Effector memory CD4-positive, alpha-beta T cell (primary cell): ENCODE measurements at places on chromosomes 1 and 21.

DNA sequence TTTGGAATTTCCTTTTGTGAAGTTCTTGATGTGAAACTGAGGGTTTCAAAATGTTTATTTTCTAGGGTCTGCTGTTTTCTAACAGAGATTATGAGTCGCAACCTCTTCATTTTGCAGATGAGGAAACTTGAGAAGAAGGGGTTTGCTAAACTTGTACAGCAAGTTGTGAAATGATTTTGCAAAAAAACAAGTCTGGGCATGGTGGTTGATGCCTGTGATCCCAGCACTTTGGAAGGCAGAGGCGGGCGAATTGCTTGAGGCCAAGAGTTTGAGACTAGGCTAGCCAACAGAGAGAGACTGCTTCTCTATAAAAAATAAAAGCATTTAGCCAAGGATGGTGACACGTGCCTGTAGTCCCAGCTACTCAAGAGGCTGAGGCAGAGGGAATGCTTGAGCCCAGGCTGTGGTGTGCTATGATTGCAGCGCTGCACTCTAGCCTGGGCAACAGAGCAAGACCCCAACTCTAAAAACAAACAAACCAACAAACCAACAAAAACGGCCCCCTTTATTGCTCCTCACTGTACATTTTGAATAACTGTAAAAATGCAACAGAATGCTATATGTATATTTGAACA is 9.9 kb downstream of the TRIM67 start:
- DNase-seq, result no peak
- H3K27me3 ChIP-seq, result peaks cover 3% of the 10 kb centered on the region
- H3K36me3 ChIP-seq, result no peaks in the 10 kb centered on the region
- no peak overlapping the region for H3K27ac ChIP-seq
- H3K4me1 ChIP-seq, result no peaks in the 10 kb centered on the region

DNA sequence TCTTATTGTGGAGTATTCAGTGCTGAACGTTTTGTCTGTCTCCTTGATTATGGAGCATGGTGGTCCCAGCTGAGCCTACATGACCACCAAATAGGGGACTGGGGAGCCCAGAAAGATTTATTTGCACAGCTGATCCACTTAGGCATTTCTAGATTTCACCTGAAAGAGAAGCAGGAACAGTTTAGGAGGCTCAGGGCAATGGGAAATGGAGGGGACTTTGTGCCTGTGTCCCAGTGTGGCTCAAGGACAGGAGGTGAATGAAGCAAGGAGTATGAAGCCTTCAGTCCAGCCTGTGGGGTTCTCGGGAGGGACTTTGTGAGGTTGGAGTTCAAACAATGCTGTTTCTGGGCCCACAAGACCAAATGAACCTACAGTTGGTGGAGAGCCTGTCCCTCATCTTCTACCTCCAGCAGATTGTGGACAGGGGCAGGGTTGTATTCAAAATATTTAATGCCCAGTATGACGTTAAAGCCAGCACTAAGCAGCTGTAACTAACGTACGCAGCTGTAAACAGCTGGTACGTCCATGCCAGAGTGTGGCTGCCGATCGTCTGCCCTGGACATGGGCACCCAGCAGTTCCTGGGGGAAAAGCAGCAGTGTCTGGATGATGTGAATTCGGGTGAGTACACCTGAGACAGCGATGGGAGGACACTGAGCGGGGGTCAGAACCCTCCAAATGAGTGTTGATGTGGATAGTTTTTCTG is 164.9 kb upstream of the RAB4A start:
- no peaks in the 10 kb centered on the region for H3K27me3 ChIP-seq
- no peak overlapping the region for H3K4me3 ChIP-seq
- H3K27ac ChIP-seq, result no peak overlapping the region
- no peaks in the 10 kb centered on the region for H3K4me1 ChIP-seq
- H3K36me3 ChIP-seq, result no peaks in the 10 kb centered on the region

DNA sequence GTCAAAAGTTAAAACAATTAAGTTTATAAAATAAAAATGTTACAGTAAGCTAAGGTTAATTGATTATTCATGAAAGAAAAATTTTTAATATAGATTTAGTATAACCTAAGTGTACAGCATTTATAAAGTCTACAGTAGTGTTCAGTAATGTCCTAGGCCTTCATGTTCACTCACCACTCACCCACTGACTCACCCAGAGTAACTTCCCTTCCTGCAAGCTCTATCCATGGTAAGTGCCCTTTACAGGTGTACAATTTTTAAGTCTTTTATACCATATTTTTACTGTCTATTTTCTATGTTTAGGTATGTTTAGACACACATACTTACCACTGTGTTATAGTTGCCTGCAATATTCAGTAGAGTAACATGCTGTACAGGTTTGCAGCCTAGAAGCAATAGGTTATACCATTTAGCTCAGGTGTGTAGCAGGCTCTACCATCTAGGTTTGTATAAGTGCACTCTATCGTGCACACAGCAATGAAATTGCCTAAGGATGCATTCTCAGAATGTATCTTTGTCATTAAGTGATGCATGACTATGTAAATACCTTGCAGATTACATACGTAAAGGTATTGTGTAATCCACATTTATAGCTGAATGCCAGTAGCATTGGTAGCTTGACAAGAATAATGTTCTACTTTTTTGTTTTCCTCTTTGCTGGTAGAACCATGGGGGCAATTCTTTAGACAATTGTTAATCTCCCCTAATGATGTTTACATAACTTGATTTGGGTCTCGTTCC is 35.7 kb upstream of the GPR88 start:
- H3K27ac ChIP-seq, result no peak overlapping the region
- no peak for DNase-seq
- H3K4me1 ChIP-seq, result no peaks in the 10 kb centered on the region
- no peak overlapping the region for H3K4me3 ChIP-seq
- peaks cover 92% of the 10 kb centered on the region for H3K36me3 ChIP-seq

DNA sequence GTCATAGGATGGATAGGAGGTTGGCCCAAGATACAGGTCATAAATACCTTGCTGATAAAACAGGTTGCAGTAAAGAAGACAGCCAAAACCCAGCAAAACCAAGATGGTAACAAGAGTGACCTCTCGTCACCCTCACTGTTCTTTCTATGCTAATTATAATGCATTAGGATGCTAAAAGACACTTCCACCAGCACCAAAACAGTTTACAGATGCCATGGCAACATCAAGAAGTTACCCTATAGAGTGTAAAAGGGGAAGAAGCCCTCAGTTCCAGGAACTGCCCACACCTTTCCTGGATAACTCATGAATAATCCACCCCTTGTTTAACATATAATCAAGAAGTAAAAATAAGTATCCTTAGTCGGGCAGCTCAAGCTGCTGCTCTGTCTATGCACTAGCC is 671.9 kb downstream of the PTPRC start:
- no peaks in the 10 kb centered on the region for H3K27me3 ChIP-seq
- H3K4me1 ChIP-seq, result no peaks in the 10 kb centered on the region
- no peaks in the 10 kb centered on the region for H3K36me3 ChIP-seq

DNA sequence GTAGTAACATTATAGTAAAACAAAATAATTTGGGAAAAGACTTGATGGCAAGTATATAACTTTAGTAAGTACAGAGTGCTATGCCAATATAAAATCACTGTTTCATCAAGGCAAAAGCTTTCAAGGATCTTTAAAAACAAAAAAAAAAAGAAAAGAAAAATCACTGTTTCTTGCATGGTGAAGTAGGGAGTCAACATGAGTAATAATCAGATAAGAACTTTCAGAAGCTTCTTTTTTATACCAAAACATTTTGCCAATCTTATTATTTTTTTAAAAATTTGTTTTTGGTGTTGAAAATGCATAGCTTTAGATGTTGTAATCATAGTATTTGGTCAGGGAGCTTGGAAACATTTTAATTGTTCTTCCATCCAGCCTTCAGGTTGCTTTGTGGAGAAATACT is 37.2 kb downstream of the CAMSAP2 start:
- no peaks in the 10 kb centered on the region for H3K36me3 ChIP-seq
- H3K27me3 ChIP-seq, result no peaks in the 10 kb centered on the region
- H3K27ac ChIP-seq, result no peak overlapping the region
- DNase-seq, result no peak

- H3K4me3 ChIP-seq, result no peak overlapping the region
- no peaks in the 10 kb centered on the region for H3K36me3 ChIP-seq
- DNase-seq, result no peak
- H3K27ac ChIP-seq, result no peak overlapping the region
- no peaks in the 10 kb centered on the region for H3K4me1 ChIP-seq
- peaks cover 3% of the 10 kb centered on the region for H3K27me3 ChIP-seq
Observed at GRCh38 chr1:87958201-87958600, 629.5 kb downstream of the LMO4 start.

DNA sequence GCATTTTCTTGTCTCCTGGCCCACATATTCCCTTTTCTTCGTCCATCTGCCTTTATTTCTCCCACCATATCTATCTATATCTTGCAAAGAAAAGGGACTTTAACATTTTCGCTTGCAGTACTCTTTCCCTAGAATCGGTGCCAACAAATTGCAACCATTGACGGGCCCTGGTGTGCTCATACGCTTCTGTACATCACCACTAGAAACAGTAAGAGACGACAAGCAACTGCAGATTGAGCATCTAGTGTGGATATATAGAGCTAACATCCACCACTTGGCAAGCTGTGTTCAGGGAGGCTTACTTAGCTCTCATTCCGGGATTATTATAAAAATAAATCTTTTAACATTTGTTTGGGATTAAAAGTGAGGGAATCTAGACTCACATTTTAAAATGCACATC is 230.8 kb upstream of the PKN2 start:
- no peaks in the 10 kb centered on the region for H3K4me1 ChIP-seq
- no peak overlapping the region for H3K27ac ChIP-seq
- no peak for DNase-seq
- no peaks in the 10 kb centered on the region for H3K36me3 ChIP-seq
- no peak overlapping the region for H3K4me3 ChIP-seq

- no peak overlapping the region for H3K27ac ChIP-seq
- peaks cover 13% of the 10 kb centered on the region for H3K36me3 ChIP-seq
- no peak overlapping the region for H3K4me3 ChIP-seq
Observed at GRCh38 chr1:149963358-149963757, 26.7 kb upstream of the MTMR11 start.

DNA sequence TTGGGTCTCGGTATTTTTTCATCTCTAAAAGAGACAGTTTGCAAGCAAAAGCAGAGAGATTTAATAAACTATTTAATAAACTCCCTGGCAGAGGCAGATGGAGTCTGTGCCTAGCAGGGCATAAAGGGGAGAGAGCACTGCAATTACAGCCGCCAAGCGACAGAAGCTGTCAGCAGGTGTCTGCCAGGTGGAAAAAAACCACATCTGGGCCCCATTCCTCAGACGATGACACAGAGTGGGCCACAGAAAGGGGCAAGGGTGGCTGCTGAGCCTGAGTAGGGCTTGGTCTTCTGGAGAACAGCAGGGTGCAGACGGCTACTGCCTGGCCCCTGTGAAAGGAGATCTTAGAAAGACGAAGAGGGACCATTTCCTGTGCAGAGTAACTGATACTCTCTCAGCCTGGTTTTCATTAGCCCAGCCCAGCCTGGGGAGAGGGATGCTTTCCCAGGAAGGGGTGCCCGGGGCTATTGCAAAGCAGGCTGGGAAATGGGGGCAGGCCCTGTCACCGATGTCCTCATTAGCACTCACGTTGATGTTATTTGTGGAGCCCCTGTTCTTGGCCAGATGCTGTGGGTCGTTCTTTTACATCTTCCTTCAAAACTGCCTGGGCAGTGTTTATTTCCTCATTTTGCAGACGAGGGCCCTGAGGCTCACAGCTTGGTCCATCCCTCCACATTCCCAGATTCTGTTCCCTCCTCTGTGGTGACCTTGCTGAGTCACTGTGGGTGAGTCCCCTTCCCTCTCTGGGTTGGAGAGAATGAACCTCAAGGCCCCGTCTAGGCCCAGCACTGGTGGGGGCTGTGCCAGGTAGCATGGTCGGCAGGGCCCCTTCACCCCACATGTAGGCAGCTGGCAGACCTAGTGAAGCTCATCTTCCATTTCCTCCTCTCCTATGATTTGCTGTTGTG is 472.7 kb downstream of the PTPRU start:
- H3K27me3 ChIP-seq, result peaks cover 12% of the 10 kb centered on the region
- DNase-seq, result no peak
- no peak overlapping the region for H3K4me3 ChIP-seq
- H3K4me1 ChIP-seq, result no peaks in the 10 kb centered on the region
- H3K36me3 ChIP-seq, result no peaks in the 10 kb centered on the region

DNA sequence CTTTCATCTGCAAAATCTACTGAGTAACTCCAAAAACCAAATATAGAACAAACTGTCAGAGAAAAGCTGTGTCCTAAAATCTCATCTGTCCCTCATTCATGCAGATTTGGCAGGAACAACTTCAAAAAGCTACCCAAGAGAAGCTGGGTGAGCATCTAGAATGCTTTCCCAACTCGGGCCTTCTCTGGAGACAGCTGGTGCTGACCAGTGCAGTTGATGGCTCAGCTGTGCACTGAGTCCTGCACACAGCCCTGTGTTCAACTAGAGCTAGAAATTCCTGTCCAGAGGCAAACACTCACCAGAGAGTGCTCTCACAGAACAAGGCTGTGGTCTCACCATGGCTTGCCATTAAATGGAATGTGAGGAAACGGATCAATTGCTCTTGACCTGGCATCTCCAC is 202.8 kb downstream of the ASTN1 start:
- H3K27me3 ChIP-seq, result no peaks in the 10 kb centered on the region
- no peak overlapping the region for H3K4me3 ChIP-seq
- H3K4me1 ChIP-seq, result no peaks in the 10 kb centered on the region
- H3K27ac ChIP-seq, result no peak overlapping the region

- no peaks in the 10 kb centered on the region for H3K27me3 ChIP-seq
- no peak overlapping the region for H3K27ac ChIP-seq
- DNase-seq, result no peak
- no peaks in the 10 kb centered on the region for H3K4me1 ChIP-seq
- H3K4me3 ChIP-seq, result no peak overlapping the region
- no peaks in the 10 kb centered on the region for H3K36me3 ChIP-seq
Observed at GRCh38 chr1:189435398-189435797, 1042.3 kb downstream of the BRINP3 start.

GRCh38 chr1:153261281-153262069 is 2.0 kb downstream of the LORICRIN start:
- no peak for DNase-seq
- H3K4me3 ChIP-seq, result peak overlapping the region; percentile 56
- H3K36me3 ChIP-seq, result no peaks in the 10 kb centered on the region
- H3K27ac ChIP-seq, result no peak overlapping the region

- no peaks in the 10 kb centered on the region for H3K27me3 ChIP-seq
- no peak for DNase-seq
- no peak overlapping the region for H3K4me3 ChIP-seq
- no peaks in the 10 kb centered on the region for H3K4me1 ChIP-seq
Observed at GRCh38 chr1:79532555-79532954, 526.0 kb upstream of the ADGRL4 start.

DNA sequence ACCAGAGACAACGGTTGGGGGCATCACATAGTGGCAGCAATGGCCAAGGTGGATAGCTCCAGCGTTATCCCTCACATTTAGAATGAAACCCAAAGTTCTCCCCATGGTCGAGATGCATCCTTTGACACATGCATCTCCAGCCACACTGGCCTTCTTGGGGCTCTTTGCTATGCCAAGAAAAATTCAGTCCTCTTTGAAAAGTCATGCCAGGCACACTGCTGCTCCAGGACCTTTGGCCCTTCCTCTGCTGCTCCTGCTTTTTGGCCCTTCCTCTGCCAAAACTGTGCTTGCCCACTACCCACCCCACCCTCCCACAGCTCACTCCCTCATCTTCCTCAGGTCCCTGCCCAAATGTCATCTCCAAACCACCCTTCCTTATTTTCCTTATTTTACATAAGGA is 106.4 kb downstream of the C1orf94 start:
- no peak overlapping the region for H3K4me3 ChIP-seq
- no peaks in the 10 kb centered on the region for H3K27me3 ChIP-seq
- no peak for DNase-seq
- no peaks in the 10 kb centered on the region for H3K4me1 ChIP-seq
- no peaks in the 10 kb centered on the region for H3K36me3 ChIP-seq
- H3K27ac ChIP-seq, result no peak overlapping the region
